ENCODE measurements at places on chromosomes 16 and 17.

GRCh38 chr16:5516115-5516514 lies 418.5 kb upstream of the EEF2KMT start:
- no peak for DNase-seq

DNA sequence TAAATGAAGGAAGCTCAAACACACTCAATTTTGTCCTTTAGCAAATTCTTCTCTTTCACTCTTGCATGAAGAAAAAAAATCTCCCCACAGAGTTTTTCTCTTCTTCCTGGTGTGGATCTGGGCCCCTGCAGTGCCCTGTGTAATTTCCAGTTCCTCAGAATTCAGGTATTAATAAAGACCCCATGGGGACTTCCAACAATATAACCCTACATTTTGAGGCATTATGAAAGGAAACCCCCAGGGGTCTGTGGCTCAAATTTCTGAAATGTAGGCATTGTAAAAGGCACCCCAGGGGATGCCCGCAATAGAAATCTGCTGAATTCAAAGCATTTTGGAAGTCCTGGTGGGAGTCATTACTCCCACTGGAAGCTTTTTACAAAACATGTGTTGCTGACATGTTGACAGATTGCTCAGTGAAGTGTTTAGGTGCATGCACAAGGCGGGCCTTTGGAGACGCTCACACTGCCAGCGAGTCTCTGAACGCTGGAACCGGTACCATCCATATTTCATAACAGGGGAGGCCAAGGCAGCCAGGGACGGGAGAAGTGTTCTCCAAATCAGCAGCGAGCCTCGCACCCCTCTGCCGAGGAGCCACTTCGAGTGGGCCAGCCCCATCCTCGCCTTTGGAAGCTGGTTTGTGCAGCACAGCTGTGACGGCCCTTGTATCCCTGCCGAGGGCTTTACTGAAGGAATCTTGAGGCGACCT lies 154.0 kb downstream of the ZNF423 start:
- DNase-seq, result no peak

DNA sequence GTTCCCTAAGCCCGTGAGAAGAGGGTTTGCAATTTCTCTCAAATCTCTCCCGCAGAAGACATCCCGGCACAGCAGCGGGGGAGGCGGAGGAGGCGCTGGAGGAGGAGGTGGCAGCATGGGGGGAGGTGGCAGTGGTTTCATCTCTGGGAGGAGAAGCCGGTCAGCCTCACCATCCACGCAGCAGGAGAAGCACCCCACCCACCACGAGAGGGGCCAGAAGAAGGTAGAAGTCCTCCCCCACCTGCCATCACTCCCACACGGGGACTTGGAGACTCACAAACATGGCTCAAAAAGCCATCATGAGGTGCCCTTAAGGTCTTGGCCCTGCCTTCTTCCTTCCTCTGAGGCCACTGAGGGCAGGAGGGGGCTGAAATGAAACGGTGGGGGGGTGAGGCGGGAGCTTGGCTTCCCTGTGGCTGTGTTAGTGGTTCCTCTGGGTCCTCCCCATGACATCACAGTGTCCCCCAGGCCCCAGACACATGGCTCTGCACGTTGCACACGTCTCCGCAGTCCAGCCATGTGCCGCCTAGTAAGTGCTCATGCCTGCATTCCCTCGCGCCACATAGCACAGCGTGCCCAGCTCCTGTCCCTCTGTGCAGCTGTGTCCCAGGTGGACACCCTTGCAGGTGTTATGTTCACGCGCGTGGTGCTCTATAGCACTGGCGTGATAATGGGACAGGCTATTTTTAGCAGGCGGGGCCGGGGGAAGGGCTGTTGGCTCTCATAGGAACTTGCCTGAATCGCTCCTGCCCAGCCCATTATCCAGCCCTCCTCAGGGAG lies 6.9 kb downstream of the MLLT6 start:
- no peak for DNase-seq

- no peak for DNase-seq
These were observed 73.0 kb downstream of the OR1D5 start for GRCh38 chr17:2990396-2990795.

DNA sequence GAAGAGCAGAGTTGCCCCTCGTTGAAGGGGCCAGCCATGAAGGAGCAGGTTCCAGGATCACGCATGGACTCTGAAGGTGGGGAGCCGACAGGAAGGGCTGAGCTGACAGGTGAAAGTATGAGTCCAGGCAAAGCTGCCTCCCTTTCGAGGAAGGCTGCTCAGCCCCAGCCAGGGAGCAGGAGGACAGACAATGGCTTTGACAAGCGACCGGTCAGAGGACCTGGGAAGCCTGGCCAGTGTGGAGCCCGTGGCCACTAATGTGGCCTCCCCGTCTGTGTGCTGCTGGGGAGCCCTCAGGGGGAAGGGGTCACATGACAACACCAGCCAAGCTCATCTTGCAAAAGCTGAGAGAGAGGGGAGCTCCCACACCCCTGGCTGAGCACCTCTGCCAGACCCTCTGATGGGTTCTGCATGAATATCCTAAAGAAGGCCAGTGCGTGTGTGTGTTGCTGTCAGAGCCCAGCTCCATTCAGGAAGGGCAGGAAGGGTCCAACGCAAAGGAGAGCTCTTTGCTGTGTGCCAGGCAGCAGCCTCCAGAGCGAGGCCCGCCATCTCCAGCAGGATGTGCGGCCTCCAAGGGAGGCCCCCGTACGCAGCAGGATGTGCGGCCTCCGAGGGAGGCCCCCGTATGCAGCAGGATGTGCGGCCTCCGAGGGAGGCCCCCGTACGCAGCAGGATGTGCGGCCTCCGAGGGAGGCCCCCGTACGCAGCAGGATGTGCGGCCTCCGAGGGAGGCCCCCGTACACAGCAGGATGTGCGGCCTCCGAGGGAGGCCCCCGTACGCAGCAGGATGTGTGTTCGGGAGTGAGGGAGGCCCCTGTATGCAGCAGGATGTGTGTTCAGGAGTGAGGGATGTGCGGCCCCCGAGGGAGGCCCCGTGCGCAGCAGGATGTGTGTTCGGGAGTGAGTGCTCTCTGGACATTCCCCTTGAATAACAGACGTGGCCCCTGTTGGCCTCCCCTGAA lies 102.1 kb upstream of the CHMP6 start:
- DNase-seq, result no peak

GRCh38 chr17:46968896-46969295 lies 10.2 kb downstream of the RPRML start:
- no peak for DNase-seq

DNA sequence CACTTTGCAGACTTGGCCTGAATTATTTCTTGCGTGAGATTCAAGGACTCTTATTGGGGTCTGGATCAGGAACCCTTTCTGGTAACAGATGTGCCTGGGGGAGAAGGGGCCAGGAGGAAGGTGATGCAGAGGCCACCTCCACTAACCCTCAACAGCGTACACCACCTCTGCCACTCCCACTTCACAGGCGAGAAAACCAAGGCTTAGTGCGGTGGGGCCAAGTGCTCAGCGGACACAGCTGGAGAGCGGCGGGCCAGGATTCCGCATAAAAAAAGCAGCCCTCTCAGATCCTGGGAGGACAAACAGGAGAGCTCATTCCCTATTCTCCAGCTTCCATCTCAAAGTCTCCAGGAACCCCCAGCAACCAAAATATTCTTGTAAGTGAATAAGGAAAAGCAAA lies 51.4 kb downstream of the SLC7A5 start:
- no peak for DNase-seq

- DNase-seq, result no peak
These were observed 46.5 kb upstream of the ATP2A3 start for GRCh38 chr17:4010754-4011153.

DNA sequence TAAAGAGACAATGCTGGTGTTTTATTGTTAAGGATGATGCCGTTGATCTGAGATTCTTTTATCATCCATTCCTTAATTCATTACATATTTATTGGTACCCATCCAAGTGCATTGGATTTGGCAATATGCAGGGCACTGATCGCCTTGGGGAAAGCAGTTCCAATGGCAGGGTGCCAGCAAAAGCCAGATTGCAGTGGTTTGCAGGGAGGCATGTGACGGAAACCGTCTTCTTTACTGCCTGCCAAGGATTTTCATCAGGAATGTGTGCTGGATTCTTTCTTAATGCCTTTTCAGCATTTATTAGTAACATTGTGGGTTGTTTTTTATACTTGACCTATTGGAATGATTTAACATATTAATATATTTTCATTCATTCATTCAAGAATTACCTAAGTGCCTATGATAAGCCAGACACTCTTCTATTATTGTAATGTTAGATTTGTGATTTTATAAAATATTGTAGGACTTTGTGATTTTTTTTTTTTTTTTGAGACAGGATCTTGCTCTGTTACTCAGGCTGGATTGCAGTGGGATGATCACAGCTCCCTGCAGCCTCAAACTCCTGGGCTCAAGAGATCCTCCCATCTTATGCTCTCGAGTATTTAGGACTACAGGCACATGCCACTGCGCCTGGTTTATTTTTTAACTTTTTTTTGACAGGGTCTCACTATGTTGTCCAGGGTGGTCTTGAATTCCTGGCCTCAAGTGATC lies 93.4 kb upstream of the TNRC6A start:
- no peak for DNase-seq

DNA sequence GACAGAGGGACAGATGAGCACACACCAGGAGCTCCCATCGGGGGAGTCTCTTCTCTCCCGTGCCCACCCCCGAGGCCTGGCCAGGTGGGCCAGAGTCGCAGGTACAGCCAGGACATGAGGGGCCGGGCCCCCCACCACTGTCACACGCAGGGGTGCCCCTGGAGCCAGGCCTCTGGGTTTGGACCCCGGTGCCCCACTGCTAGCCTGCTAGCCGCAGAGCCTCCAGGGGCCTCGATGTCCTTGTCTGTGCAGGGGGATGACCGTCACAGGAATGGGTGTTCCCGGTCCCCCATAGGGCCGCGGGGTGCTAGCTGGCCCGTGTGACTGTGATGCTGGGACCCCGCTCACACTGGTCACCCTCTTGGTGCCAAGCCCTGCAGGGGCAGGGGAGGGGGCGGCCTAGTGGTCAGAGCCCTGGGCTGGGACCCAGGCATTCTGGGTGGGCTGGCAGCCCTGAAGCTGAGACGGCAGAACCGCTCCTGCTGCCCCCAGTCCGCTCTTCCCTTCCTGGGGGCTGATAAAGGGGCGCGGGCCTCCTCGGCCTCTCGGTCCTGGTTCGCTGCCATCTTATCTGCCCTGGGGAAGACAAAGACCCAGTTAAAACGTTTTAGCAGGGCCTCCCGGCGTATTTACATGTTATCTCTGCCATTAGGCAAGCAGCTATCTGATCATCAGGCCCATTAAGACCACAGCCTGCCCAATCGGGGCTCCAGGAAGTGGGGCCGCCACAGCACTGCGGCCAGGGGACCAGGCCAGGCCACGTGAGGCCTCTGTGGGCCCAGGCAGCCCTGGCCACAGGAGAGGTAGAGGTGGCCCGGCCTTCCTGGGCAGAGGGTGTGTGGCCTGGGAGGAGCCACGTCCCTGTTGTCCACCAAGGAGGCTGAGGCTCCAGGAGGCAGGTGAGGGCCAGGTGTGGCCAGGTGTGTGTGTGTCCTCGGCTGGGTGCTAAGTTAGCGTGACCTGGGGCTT lies 57.2 kb upstream of the ZC3H18 start:
- no peak for DNase-seq

DNA sequence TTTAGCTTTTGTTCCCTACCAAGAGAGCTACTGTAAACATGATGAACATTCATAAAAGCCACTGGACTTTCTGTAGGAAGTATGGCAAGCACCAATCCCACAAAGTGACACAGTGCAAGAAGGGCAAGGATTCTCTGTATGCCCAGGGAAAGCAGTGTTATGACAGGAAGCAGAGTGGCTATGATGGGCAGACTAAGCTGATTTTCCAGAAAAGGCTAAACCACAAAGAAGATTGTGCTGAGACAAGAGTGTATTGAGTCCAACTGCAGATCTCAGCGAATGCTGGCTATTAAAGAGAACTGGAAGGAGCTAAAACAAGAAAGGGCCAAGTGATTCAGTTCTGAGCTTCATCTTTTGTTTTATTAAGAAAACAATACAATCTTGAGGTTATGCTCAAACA lies 60.5 kb upstream of the EFCAB3 start:
- DNase-seq, result no peak

DNA sequence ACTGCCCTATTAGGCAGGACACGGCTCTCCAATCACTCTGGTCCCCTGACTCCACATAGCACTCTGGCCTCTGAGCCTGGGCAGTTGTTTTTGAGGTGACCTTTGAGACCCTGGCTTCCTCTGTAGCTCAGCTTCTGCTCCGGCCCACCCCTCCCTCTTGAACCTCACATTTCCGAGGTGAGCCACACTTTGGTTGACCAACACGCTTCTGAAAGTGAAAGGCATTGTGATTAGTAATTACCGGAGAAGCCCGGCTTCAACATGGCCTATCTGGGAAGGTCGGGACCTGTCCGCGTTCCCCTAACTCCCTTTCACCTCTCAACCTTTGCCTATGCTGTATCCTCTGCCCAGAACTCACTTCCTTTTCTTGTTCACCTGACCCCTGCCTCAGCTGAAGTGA lies 10.3 kb upstream of the ITGAX start:
- DNase-seq, result no peak

DNA sequence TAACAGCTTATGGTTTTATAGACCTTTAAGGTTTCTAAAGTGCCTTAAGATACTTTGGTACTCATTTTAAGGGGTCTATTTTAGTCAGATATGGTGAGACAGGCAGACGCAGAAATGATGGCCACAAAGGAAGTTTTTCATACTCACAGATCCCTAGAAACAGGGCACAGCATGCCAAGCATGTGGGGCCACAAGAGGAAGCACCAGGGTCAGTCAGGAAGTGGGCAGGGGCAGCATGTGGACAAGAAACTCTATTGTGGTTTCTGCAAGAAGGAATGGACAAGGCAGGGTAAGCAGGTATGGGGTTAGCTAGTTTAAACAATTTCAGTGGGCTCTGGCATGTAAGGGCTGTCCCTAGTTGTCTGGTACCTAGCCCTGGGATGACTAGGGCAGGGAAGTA lies 8.5 kb downstream of the EFCAB3 start:
- no peak for DNase-seq

DNA sequence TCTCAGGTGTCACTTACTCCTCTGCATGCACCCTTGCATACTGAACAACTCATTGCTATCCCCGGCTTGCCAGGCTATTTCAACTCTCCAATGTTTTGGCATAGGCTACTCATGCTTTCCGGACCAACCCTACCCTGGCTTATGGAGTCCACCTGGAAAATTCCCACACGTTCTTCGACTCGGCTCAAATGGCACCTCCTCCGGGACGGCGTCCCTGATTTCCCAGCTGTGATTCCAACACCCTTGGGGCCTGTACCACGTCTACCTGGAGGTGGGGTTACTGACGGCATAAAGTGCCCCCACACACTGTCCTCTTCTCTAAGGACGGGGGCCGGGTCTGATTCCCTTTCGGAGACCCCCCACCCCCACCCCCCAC lies 498 bp downstream of the SMYD4 start:
- DNase-seq, result no peak

GRCh38 chr17:41267711-41268110 lies 2.5 kb downstream of the KRTAP9-6 start:
- no peak for DNase-seq

DNA sequence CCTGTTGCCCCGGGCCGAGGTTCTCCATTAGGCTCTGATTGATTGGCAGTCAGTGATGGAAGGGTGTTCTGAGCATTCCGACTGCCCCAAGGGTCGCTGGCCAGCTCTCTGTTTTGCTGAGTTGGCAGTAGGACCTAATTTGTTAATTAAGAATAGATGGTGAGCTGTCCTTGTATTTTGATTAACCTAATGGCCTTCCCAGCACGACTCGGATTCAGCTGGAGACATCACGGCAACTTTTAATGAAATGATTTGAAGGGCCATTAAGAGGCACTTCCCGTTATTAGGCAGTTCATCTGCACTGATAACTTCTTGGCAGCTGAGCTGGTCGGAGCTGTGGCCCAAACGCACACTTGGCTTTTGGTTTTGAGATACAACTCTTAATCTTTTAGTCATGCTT lies 74.2 kb downstream of the HAPSTR1 start:
- no peak for DNase-seq

GRCh38 chr16:2769675-2770056 lies 7.4 kb downstream of the ELOB start:
- no peak for DNase-seq

Data from activated CD4-positive, alpha-beta T cell treated with anti-CD3 and anti-CD28 coated beads for 1 hour (primary cell).